Smooth muscle cell of the brain vasculature (primary cell): ENCODE measurements at places on chromosomes 16 and 17.

DNA sequence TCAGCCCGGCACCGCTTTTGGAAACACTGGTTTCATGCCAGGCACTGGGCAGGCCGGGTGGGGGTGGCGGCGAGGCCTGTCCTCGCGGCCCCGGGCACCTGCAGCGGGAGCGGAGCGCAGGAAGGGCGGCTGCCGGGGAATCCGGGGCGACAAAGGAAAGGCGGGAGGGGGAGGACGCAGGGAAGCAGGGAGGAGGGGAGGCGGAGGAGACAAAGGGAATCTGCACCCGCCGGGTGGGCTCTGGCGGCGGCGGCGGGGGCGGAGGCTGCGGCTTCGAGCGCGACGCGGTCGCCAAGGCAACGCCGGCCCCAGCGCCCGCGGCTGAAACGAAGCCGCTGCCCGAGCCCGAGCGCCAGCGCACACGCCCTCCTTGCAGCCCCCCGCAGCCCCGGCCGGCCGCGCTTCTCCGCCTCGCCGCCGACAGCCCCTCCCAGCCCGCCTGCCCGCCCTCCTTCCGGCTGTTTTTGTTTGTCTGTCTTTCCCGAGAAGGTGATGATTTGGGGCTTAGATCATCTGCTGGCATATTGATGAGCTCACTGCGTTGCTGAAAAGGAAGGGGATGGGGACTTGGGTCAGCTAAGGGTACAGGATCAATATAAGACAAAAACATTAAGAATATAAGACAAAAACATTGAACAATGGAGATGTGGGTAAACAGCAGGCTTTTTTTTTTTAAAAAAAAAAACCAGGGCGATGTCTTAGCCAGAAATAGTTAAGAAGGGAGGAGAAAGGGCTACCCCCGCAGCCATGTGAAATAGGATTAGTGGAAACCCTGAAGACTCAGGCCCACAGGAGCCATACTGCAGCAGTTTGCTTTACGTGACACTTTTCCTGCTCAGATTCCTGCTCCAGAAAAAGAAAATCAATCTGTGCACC, 32.7 kb downstream of the CDK5R1 start:
- DNase-seq = no peak

DNA sequence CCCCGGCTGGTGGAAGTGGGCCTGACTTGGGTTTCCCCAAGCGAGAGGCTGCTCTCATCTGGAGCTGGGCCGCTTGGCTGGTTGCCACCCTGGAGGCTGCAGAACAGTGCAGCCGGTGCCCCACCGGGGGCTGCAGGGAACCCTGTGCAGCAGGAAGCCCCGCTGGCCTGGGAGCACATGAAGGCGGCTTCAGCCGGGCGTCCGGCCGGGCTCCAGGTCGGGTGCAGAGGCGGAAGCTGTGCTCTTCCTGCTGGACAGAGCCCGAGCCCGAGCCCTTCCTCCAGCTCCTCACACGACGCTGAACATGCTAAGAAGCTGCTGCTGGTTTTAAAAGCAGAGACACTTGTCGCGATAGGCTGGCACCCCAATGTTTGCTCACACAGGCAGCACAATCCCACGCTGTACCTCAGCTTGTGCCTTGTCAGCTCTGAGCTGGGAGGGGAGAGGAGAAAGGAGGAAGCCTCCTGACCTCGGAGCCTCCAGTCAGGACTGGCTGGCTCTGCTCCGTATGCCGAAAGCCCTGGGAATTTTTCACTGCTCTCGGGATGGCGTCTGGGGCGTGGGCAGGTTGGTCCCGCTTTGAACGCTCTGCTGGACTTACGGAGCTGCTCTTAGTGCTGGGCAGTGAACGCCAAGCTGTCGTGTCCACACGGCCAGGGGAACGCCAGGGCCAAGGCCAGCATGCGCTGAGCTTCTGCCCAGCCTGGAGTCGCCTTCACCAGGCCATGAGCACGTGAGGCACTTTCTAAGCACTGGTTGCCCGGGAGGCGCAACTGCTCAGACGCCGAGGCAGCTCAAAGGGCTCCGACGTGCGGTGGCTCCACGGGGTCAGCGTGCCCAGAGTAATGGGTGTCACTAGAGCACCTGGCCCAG, 8.8 kb downstream of the CDK5R1 start:
- DNase-seq = no peak

DNA sequence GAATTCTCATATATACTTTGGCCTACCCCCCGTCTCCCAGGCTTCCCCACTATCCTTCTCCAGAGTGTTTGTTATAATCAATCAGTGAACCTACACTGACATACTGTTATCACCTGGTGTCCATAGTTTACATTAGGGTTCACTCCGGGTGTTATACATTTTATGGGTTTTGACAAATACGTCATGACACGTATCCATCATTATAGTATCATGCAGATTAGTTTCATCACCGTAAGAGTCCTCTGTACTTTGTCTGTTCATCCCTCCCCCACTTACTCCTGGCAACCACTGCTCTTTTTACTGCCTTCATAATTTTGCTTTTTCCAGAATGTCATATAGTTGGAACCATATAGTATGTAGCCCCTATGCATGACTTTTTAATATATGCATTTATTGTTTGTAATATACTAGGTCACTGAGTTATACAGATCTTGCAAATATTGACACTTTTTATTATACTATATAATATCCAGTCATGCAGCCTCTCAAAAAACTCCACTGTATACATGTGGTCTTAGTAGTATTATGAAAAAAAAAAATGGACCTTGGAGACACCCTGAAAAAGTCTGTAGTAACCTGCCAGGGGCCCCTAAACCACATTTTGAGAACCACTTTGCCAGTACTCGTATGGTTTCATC, 28.4 kb downstream of the PPM1D start:
- DNase-seq = no peak

DNA sequence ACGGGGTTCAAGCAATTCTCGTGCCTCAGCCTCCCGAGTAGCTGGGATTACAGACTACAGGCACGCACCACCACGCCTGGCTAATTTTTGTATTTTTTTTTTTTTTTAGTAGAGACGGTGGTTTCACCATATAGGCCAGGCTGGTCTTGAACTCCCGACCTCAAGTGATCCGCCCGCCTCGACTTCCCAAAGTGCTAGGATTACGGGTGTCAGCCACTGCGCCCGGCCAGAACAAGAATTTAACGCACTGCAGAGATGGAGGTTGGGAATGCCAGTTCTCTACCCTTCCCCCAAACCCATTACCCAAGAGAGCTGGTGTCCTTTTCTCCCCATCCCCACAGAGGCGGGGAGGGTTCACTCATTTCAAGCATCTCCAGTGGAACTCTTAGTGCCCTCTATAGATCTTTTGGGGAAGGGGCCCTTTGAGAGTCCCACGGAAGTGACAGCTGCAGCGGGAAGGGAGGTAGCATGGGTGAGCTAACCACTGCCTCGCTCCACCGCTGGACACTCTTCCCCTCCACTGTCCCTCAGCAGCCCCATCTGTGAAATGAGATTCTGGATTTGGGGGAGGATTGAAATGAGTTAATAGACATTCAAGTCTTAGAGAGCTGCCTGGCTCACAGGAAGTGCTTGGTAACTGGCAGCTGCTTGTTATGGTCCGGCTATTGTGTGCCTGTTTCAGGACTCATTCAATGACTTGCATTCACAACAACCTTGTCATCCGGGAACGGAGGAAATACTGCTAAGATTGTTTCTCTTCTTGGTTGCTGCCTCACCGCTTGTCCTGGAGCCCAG, 3.5 kb upstream of the UBALD2 start:
- DNase-seq = no peak

GRCh38 chr16:22123759-22124490, 31.6 kb downstream of the VWA3A start:
- DNase-seq = no peak

DNA sequence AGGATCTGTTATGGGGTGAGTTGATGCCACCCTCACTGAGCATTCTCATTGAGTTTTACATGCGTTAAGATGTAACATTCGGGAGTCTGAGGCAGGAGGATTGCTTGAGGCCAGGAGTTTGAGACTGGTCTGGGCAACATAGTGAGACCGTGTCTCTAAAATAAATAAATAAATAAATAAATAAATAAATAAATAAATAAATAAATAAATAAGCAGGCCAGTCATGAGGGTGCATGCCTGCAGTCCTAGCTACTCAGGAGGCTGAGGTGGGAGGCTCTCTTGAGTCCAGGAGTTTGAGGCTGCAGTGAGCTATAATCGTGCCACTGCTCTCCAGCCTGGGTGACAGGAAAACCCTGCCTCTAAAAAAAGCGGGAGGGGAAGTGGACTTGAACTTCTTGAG, 90.3 kb downstream of the SNX29 start:
- no peak for DNase-seq

DNA sequence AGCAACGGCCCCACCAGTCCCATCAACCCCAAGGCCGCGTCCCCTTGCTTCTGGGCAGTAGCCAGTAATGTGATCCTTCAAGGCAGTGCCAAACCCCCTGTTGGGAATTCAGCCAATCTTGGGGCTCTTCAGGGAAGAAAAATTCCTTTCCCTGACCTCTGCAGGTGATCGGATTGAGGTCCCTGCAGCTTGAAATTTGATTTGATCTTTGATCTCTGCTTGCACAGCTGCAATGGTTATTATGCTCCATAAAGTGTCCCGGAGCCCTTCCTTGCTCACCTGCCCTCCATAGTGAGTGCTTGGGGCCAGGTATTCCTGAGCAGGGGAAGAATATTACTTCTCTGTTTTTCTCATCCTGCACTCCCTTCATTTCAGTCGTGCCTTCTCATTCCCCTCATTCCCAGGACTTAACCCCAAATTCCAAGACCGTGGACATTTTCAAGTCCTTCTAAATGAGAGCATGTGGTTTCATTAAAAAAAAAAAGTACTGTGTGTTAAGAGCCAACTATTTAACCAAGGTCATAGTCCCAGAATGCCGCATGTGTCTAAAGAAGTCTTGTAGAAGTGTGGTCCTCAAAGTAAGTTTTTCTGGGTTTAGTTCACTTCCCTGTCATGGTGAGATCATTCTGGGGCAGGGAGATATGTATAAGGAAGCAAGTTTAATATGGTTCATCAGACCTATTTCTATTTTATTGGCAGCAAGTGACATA, 56.3 kb downstream of the SOX9 start:
- no peak for DNase-seq

DNA sequence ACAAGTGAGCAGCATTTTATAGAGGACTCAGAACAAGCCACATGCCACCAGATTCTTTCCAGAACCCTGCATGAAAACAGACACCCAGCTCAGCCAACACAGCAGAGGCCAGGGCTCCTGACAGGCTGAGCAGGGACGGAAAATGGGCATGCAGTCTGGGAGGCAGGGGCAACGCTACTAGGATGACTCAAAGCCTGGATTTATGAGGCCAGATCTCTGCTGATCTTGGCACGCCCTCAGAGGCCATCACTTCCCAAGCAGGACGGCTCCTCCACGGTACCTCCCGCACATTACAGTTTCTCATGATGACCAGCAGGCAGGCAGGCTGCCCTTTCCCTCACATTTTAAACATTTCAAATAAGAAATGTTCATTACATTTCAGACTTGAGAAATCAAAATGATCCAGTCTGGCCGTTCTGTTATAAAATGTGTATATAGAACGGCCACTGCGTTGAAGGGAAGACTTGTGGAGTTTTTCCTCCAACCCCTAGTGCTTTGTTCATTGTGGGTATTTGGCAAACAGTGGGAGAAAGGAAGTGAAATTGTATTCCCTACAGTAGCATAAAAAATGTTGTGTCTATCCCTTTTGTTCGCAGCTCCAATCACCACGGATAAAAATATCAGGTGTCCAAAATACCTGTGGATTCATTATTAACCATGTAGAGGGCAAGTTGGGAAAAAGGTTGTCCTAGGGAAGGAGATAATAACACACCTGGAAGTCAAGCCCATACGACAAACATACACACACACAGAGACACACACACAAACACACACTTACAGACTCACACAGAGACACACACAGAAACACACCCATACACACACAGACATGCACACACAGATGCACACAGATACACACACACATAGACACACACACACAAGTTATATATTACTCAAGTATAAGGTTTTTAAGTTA, 64.8 kb upstream of the ADAMTS18 start:
- peak; percentile 17 for DNase-seq

DNA sequence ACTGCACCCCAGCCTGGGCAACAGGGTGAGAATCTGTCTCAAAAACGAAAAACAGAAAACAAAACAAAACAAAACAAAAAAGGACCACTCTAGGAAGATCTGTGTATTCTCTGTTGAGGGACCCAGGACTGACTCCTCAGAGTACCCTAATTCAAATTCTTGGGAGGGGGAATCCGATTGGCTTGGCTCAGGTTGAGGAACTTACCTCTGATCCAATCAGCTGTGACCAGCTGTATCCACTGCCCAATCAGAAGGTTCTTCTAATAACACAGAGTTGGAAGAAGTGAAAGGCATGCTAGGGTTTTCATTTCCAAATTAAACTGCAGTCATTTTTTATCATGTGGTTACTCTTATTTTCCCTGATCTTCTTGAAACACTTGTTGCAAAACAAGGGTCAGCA, 105.9 kb upstream of the CACNG3 start:
- DNase-seq = no peak

GRCh38 chr16:80263848-80264694, 276.7 kb upstream of the DYNLRB2 start:
- no peak for DNase-seq

DNA sequence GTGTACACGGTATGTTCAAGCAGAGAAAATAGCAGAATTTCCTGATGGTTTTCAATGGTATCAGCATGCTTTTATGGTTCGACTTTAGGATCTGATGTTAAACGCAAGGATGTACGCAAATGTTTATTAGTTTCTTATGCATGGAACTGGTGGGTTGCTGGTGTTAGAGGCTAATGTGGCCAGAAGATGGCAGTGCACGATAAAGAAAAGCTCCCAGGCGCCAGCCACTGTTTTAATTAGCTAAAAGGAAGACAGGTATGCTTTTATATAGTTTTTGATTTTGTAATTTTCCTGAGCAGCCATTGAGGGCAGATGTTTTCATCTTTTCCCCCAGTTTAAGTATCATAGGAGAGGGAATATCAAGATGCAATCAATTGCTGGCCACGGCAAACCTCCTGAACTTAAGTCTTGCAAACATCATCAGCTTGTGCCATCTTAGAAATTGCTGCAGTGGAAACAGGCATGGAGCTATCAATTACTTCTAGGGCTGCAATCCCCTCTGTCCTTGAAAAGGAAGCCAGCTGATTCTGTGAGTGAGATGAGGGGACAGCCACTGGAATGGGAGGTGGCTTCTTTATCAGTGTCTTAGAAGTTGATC, 648.5 kb upstream of the RBFOX1 start:
- DNase-seq = no peak

DNA sequence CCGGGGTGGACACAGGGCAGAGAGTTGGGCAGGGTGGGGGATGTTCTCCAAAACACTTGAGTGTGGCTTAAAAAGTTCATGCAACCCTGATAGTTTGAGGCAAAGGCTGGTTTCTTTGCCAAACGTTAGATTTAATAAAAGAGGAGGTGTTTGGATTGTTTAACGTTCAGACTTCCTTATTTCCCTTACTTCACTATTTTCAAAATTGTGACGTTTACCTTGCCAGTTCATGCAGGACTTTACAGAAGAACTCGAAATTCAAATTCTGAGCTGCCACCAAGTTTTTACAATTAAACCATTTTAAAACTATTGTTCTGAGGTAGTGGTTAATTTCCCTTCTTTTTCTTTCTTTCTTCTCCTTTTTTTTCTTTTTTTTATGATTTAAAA, 5.5 kb downstream of the SEC14L1 start:
- no peak for DNase-seq

DNA sequence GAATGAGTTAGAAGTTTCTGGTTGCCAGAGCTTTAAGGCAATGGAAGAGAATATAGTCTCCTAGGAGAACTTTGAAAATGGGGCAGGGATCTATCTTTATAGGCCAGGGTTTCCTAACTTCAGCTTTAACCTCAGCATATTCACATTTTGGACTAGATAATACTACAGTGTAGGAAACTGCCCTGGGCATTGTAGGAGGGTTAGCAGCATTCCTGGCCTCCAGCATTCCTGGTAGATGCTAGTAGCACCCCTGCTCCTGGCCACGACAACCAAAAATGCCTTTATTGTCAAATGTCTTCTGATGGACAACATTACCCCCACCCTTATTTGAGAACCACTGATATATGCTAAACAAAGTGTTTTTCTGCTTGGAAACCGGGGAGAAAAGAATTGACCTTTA, 27.8 kb upstream of the MYO18A start:
- DNase-seq = no peak
